ENCODE measurements at places on chromosomes 4 and X.

- DNase-seq, result peak; percentile 11
Measured at GRCh38 chr4:64539234-64539849, 130.1 kb upstream of the TECRL start.

DNA sequence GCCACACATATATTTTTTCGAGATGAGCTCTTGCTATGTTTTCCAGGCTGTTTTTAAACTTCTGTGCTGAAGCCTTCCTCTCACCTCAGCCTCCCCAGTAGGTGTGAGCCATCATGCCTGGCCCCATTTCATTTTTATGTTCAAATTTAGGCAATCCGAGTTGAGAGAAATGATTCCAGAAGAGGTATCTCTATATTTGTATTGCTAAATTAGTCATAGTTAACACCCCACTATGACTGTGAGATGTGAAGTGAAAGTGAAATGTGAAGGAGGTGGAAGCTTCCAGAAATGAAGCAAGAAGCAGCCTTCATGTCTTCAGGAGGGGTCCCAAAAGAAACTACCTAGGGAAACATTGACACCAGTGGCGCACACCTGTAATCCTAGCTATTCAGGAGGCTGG is 17.7 kb downstream of the APELA start:
- DNase-seq, result no peak

GRCh38 chr4:110107866-110108265 is 90.5 kb downstream of the ELOVL6 start:
- DNase-seq, result no peak

- DNase-seq, result no peak
Measured at GRCh38 chrX:123918106-123918721, 43.3 kb upstream of the STAG2 start.

DNA sequence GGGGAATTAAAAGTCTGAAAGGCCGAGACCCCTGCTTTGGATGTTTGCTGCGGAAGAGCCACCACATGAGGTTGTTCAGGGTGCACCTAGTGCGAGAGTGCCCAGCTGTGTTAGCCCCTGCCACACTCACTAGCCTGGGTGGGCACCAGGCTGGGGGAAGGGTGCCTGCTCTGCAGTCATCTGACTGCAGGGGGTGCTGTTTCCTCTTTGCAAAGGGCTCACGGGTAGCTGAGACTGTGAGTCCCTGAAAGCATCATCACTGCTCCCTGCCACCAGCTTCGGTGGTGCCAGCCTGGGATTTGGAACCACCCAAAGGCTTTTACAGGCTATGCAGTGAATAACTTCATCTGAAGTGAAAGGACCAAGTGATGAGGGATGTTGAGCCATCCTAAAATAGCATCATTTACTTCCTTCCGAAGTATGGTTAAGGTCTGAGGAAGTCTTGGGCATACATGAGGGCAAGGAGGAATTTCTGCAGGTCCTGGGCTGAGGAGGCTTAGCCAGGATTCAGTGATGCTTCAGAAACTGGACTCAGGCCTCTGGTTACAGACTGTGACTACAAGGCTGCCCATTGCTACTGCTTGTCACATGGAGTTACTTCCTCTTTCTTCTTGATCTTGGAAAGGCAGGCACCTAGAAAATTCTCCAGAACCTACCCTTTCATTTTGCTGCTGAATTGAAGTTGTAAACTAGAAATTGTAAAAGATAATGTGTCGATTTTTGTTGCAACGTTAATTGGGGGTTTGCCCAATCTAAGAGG is 293.2 kb upstream of the PRPS2 start:
- no peak for DNase-seq

DNA sequence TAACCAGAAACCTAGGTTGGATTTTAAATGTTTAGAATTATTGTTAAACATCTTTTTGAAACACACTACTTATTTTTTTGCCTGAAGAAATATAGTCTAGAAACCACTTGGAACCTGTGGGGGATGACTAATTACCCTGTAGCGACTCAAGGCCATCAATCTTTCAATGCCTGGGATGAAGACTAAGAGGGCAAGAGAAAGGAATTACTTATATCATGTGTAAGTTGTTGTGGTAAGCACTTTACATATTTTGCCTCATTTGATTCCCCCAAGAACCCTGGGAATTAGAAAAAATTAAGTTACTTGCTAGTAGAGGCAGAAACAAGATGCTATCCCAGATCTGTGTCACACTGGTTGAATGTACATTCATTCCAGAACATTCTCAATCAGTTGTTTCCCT is 170.9 kb upstream of the GRIA3 start:
- no peak for DNase-seq

DNA sequence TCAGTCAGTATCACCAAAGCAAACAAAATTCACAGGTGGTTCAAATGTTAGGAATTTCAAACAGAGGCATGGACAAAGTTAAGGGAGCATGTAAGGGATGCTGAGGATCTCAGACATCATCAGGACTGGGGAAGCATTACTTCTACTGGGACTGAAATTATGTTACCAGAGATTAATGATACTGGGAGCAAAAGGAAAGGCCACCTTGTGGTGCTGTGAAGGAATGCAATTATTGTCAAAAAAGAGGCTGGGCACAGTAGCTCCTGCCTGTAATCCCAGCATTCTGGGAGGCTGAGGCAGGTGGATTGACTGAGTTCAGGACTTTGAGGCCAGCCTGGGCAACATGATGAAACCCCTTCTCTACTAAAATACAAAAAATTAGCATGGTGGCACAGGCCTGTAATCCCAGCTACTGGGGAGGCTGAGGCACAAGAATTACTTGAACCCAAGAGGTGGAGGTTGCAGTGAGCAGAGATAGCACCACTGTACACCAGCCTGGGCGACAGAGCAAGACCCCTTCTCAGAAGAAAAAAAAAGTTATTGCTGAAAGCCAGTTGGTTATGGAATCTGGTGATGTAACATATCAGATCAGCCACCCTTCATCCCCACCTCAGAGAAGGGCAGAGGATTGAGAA is 954.3 kb downstream of the PCDH7 start:
- DNase-seq, result no peak

GRCh38 chr4:1210241-1210841 is 38.0 kb upstream of the SPON2 start:
- DNase-seq, result no peak

DNA sequence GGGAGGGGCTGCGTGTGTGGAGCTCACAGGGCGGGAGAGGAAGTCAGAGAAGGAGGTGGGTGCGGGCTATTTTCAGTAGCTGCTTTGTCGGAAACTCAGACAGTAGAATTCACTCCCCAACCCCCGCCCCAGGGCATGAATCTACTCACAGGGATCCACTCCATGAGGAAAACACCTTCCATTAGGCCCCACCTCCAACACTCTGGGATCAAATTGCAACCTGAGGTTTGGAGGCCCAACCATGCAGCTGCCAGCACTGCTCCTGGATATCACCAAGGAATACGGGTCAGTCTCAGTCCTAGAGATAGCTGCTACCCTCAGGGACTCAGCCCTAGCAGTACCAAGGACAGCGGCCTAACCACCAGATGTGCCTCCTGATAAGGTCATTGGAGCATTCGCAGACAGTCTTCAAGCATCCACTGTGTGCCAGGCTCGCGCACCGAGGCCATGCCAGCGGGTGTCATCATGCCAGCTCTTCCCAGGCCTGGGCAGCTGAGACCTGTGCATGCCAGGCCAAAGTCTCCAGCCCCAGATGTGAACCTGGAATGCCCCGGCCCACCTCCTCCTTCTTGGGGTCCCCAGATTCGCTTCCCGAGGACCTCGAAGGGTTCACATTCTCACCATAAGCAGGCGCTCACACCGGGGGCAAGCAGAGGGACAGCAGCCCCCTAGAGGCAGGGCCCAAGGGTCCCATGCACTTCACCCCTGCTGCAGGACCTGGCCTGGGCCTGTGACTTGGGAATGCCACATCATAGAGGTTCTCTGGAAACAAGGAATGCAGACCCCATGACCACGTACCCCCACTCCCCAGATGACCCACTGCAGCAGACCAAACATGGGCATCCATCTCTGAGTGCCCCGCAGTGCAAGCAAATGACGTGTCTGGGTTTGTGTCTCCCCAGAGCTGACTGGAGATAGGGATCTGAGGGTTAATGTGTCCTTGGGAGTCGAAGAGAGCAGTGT is 102.3 kb downstream of the ADRA2C start:
- DNase-seq, result no peak

DNA sequence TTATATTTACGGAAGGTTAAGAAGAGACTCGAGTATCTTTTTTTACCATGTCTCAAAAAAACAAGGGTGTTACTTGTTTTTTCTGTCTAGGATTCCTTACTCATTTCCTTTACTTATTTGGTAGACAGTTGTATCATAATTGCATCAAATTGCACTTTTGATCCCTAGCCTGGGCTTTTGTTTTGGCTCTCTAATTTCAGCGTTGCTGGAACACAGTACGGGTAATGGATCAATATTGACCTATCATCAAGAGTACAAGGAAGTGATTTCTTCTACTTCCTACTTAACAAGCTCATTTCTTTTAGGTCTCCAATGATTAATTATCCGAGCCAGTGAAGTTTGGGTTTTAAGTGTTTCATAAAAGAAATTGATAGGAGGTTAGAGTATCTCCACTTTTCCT is 16.8 kb downstream of the AIMP1 start:
- DNase-seq, result no peak

DNA sequence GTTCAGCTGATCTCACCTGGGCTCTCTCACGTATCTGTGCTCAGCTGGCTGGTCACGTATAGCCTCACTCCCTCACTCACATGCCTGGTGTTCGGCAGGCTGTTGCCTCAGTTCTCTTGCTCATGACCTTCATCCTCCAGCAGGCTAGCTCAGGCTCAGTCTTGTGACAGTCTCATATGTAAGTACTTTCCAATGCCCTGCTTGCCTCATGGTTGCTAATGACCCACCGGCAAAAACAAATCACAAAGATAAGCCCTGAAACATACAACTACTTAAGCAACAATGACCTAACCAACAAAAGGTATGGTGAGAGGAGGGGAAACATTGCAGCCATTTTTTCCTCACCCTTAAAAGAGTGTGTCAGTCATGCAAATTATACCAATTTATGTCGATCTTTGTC is 25.0 kb downstream of the MEPE start:
- DNase-seq, result no peak

GRCh38 chr4:38703635-38704034 is 39.6 kb downstream of the KLF3 start:
- no peak for DNase-seq

GRCh38 chr4:173527103-173527891 is 2.7 kb downstream of the HAND2 start:
- DNase-seq, result no peak

DNA sequence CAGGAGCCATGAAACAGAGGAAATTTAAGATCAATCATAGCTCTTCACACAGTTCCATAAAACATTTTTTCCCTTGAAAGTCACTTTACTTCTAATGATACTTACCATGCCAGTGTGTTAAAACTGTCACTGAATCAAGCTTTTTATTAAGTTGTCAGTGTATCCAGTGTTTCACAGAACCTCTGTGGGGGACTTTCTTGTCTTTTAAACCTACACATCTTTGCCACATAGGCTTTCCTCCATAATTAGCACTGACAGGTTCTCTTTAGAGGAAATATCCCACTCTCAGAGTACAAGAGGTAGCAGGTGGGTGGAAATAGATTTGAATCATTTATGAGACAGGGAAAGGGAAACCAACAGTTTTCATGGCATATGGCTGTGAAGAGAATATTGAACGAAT is 25.8 kb upstream of the DYNLT3 start:
- no peak for DNase-seq

- no peak for DNase-seq
Measured at GRCh38 chr4:7169134-7169533, 23.2 kb upstream of the SORCS2 start.

DNA sequence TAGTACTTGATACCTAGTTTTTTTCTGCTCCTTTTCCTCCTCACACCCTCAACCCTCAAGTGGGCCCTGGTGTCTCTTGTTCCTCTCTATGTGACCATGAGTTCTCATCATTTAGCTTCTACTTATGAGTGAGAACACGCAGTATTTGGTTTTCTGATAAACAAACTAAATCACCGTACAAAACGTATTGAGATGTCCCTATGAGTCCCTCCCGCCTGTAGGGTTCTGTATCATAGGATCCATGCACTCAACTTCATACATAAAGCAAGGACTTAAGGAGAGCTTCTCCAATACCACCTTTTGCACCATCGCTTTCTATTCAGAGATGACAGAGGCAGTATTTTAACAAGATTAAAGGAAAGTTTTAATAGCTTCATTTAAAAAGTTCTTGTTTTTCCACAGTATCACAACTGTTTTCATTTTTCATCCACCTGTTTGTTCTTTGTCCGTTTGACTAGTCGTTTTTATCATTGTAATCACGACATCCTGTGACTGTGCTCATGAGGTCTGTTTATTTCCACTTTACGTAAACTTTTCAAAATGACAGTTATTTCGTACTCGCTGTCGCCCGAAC is 457 bp upstream of the RAB9A start:
- no peak for DNase-seq

DNA sequence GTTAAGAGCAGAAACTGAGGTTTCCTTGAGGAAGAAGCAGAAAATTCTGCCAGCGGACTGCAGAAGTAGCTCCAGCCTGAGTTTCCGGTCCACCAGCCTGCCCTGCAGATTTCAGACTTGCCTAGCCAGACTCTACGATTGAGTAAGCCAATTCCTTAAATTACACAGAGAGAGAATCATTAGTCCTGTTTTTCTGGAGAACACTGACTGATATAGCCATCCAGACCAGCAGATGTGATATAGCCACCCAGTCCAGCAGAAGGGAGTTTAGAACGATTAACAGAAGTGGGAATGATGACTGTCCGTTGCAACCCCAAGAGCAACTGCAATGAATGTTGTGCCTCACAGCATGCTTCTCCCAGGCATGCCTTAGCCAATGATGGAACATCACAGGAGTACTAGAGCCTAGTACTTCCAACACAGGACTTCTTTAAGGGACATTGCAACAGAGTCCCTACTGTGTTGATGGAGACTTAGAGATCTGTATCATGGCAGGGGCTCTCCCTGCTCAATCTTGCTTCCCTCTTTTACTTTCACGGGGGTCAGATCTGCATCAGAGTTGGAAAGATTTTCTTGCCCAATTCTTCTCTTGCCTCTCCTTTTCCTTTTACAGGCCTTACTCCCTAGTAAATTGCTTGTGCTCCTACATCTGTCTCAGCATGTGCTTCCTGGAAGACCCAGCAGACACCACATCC is 264.6 kb upstream of the CLNK start:
- DNase-seq, result no peak

DNA sequence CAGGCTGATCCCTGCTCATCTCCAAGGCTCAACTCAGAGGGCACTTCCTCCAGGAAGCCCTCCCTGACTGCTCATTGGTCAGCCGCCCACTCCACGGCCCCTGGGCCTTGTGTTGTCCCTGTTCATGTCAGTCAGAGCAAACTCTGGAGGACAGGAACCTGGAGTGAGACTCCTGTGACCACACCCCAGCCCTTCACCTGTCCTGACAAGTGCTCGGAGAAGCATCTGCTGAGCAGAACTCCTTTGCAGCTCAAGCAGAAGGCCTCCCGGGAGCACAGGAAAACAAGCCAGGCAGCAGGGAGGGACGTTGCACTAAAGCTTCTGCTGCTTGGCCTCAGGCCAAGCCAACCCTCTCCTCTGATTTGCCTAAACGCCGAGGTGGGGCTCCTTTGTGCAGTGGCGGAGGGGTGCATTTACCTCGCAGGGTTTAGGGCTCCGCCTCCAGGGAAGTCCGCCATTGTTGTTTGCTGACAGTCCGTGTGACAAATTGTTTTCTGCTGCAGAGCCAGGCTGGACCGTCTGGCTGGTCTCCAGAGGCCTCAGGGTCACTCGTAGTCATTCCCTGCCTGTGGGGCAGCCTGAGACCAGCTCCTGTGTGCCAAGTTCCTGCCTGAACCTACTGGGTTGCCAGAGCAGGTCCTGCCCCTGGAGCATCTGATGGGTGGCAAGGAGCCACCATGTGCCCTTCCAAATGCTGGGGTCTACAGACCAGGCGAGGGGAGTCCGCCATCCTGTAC is 61.8 kb downstream of the C4orf50 start:
- no peak for DNase-seq
